Stimulated activated CD8-positive, alpha-beta memory T cell treated with anti-CD3 and anti-CD28 coated beads, Interleukin-12 subunit alpha, Interleukin-12 subunit beta, amount 100 ng/mL, for 4 hours (primary cell): ENCODE measurements at places on chromosomes 1 and 21.

- DNase-seq: no peak
These were observed 15.3 kb downstream of the AKR7A3 start for GRCh38 chr1:19273106-19273843.

DNA sequence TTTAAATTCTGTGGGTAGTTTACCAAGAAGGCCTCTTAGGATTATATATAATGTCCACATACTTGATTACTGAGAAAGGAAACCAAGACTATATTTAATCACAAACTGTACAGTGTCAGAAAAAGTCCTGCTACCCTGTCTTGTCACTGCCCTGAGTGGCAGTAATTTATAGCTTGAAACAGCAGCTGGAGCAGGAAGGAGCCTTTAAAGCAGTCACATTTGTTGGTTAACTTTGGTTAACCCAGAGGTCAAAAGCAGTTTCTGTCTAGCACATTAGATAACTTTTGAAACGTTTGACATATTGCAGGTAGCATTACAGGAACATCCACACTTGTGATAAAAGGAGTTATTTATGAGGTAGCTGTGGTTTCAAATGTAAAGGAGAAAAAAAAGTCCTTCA lies 161.7 kb downstream of the ROR1 start:
- no peak for DNase-seq

GRCh38 chr1:35300376-35300775 lies 31.9 kb downstream of the ZMYM4 start:
- no peak for DNase-seq

- DNase-seq: no peak
These were observed 42.4 kb upstream of the HP1BP3 start for GRCh38 chr1:20829531-20829930.

DNA sequence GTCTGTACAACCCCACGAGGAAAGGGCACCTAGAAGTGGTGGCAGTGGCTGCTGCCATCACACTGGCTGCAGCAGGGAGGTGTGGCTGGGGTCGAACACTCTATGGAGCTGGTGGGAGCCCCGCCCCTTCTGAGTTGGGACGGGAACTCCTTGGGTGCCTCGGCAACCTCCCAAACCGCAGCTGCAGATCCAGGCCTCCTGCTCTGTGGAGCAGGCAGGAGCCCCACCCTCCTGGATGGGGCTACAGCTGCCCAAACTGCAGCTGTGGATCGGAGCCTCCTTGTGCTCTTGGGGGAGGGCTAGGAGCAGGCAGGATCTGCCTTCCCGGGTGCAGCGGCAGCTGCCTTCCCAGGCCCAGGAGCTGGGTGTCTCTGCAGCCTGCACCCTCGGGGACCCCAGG lies 38.9 kb upstream of the TARDBP start:
- no peak for DNase-seq
